ENCODE measurements at places on chromosomes 12 and 14.

DNA sequence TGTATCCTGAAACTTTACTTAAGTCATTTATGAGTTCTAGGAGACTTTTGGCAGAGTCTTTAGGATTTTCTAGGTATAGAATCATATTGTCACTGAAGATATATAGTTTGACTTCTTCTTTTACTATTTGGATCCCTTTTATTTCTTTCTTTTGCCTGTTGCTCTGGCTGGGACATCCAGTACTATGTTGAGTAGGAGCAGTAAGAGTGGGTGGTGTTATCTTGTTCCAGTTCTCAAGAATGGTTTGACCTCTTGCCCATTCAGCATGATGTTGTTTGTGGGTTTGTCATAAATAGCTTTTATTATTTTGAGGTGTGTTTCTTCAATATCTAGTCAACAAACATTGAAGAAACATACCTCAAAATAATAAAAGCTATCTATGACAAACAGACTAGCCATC is 35.0 kb downstream of the LIN7A start:
- no peak for DNase-seq

DNA sequence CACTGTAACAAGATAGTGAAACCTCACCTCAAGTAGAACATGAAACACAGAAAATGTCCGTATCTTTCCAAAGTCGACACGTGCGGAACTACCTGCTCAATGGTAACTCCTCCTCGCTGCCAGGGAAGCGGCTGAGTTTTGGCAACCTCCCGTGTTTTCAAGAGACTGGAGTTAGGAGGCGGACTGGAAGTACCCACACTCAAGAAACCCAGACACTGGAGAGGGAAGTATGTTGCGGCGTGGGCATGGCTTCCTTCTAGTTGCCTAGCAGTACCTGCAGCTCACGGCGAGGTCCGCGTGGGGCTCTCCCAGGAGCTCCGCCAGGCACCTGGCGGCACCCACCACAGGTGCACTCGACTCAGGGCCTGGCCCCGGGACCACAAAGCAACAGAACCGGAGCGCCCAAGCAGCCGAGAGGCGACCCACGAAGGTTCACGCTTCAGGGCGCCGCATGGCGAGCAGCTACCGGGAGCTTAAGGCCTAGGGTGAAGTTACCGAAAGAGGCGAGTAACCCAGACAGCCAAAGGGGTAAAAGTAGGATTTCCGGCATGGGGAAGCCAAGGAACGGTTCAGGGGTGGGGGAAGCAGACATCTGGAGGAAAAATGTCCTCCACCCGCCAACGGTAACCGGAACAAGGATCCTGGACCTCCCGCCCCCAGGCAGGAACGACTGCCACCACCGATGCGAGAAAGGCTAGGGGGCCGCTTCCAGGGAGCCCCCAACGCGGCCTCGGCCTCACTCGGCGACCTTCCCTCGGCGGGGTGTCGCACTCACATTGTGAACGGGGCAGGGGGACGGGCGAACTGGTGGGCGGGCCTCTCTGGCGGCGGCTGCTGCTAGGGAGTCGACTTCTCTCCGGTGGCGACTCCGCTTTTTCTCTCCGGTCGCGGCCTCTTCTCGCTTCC is 608 bp downstream of the PTGES3 start:
- no peak for DNase-seq

GRCh38 chr12:76303365-76303764 is 44.9 kb downstream of the BBS10 start:
- no peak for DNase-seq

DNA sequence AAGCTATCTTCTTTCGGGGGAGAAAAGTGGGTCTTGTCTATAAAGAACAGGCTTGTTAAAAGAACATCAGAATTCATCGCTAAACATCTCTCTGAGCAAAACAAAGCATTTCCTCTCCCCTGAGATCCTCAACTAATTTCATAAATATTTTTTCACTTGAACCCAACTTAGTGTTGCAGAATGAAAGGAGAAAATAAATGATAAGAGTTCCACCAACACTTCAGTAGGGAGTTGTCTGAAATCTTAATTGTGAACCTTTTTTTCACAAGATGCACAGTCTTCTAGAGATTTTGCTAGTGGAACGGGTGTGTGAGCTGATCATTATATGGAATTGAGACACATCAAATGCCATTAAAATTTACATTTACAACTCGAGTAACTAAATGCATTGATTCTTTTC is 1.3 kb upstream of the DAAM1 start:
- no peak for DNase-seq

DNA sequence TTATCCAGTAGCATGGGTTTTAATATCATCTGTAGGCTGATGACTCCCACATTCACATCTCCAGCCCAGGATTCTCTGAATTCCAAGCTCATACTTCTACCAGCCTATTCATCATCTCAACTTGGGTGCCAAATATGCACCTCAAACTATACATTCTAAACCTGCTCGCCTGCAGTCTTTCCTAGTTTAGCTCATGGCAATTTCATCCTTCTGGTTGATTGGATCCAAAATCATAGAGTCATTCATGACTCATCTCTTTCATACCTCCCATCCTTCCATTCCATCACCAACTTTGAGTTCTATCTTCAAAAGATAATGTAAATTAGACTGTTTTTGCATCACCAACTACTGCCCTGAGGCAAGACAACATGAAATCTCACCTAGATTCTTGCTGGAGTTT is 99.7 kb upstream of the EGLN3 start:
- no peak for DNase-seq

- no peak for DNase-seq
Measured at GRCh38 chr14:102363182-102363943, 622 bp downstream of the TECPR2 start.

DNA sequence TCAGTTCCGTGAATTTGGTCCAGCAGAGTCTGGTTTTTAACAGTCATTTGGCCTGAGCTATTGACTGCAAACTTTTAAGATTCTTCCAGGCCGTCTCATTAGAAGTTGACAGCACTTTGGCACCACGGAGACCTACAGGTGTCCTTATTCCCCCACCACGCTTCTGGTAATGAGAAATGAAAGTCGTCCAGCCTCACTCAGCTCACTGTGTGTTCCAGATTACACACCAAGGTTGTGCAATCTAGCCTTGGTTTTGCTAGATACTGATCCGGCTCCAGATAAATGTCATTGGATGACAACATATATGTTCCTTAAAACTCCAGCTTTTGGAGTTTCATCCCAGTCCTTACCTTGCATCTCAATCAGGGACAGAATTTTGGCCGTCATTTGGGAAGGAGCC is 210.4 kb downstream of the CHST11 start:
- DNase-seq, result no peak

DNA sequence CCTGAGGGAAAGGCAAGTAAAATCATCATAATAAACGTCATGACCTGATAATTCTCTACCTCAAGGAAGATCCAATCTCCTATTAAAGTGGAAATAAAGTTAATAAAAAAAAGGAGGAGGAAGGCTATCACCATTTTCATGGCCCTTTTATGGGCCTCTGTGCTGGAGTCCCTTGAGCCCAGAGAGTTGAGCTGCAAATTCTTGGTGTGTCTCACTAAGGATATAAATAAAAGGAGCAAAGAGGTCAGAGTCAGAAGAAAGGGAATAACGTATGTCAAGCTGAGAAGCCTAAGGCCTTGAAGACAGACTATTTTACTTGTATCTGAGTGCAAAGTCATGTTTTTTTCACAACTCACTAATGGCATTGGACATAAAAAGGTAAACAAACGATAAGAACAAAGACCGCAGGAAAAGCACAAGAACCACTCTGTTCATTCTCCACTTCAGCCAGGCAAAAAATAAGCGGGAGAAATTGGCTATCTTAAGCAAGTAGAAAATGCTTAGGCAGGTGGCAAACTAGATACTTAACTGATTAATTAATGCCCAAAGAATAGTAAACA is 12.0 kb upstream of the SMIM10L1 start:
- no peak for DNase-seq

DNA sequence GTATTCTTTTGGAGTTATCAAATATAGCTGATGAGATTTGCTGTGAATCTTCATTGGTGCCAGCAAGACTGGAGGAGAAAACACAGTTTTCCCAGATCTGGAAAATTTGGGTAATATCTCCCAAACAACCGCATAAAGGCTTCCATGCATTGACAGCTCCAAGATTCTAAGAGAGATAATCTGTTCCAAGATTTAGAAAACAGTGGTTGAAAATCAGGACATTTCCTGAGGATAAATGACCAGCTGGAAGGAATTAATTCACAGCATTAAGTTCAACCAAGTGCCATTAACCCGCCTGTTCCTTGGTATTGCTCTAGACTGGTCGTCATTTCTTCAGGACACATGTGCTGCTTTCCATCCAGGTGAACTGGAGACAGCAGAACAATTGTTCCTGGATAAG is 147.9 kb upstream of the PRICKLE1 start:
- DNase-seq, result no peak

GRCh38 chr14:71712478-71712877 is 219.8 kb upstream of the RGS6 start:
- no peak for DNase-seq

DNA sequence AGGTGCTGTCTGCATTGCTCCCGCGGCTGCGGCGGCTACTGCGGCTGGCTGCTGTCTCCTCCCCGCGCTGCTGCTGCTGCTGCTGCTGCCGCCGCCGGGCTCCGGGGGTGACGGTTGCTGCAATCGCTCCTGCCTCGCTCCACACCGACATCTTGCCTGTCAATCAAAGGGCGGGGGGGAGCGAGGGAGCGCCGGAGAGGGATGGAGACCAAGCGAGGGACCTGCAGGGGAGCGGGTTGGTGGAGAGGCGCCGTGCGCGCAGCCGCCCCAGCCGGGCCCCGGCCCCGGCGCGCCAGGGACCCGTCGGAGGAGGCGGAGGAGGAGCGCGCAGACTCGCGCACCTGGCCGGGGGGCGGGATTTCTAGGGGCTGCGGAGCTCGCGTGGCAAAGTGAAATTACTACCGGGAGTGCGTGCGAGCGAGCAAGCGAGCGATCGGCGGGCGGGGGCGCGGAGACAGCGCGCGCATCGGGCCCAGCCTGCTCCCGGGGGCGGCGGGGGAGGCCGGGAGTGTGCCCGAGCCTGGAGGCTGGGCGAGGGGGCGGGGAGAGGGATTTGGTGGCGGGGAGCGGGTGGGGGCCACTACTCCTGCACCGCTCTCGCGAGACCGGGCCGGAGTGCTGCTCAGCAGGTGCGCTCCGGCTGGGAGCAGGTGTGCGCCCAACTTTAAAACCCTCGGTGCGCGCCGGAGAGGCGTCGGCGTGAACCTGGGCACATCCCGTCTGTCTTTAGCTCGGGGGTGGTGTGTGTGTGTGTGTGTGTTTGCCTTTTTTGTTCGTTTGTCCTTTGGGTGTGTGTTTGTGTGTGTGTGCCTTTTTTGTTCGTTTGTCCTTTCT is at the start of gene KSR2:
Gene KSR2 (minus strand): TSS at position 165 of the 834 bp plus-strand sequence. CDS start 735 bp downstream, outside the sequence.
- peak; percentile 99 for DNase-seq

- no peak for DNase-seq
Measured at GRCh38 chr14:93084402-93084801, 31.3 kb downstream of the ITPK1 start.

DNA sequence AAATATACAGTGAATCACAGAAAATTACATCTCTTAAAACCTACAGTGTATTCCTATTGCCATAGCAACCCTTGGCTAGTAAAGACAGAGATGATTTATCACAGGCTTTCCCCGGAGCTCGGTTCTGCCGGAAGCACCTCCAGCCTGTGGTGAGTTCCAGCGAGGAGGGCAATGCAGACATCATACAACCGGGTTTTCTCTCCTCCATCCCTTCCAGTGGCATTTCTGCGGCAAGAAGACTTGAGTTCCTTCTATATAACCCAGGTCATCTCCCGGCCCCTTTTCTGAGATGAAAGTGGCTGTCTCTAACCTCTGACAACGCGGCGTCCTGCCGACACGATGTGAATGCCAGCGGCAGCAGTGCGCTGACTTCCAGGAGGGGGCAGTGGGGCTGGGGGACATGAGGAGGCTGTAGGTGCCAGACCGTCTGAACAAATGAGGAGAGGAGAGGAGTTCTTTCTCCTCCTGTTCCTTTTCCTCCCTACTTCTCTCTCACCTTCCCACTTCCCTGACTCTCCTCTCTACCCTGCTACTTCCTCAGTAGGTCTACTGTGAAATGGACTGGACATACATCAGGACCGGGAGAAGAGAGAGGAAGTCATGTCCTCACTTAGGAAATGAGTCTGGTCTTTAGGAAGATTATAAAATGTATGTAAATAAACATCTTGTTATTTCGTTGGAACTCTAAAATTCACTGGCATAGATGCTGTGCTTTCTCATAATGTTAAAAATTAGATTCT is 68.6 kb upstream of the MAX start:
- DNase-seq, result no peak

DNA sequence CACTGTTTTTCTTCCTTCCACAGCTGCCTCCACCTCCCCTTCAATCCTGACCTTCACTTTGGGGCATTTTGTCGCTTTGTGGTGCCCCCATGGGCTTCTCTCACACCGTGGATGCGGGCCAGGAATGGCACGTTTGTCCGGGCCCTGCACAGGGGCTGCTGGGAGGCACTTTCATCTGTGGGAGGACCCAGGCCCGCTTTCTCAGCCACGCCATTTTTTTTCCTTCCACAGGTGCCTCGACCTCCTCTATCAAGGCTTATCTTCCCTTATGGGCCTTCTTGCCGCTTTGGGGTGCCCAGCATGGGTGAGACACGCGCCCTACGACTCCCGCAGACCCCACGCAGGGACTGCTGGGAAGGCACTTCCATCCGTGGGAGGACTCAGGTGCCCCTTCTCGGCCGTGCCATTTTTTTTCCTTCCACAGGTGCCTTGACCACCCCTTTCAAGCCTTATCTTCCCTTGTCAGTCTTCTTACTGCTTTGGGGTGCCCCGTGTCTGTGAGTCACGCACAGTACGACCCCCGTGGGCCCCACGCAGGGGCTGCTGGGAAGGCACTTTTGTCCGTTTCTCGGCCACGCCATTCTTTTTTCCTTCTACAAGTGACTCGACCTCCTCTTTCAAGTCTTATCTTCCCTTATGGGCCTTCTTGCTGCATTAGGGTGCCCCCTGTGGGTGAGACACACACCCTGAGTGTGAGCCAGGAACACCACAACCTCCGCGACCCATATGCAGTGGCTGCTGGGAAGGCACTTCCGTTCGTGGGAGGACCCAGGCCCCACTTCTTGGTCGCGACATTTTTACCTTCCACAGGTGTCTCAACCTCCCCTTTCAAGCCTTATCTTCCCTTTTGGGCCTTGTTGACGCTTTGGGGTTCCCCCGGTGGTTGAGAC is 270.7 kb downstream of the ALG10 start:
- no peak for DNase-seq

GRCh38 chr12:572532-572899 is 90.7 kb downstream of the NINJ2 start:
- no peak for DNase-seq

DNA sequence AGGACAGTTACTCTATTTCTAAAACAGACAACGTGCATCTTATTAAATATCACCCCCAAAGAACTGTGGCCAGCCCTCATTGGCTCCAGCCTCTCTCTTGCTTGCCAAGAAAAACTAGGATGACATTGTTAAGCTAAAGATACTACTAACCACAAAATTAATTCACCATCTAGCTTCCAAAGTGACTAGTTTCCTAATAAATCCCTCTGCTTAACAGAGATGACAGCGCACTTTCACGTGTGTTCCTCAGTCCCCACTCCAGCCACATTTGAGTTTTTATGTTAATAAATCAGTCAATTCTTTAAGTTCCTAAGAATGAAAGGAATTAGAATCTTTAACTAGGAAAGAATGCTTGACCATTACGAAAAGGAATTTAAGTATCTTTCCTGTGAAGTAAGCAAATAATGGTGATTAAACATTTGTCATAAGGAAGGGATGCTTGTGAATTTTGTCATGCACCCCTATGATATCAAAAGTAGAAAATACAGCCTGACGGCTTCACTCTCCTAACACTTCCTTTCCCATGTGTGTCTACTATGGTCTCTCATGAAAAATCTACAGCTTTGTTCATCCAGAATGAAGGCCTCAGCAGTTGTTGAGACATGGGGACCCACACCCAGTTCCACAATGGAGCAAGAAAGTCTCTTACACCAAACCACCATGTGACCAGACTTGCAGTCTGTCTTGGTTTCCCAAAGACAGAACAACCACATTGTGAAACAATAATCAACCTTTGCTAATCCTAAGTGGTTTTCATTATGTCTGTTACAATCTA is 8.1 kb downstream of the CORO1C start:
- DNase-seq, result no peak
